Neural progenitor cell (in vitro differentiated cells): ENCODE measurements at places on chromosomes 11 and 22.
A peak's percentile ranks its signal among the peaks of the same experiment; 100 is the strongest.

GRCh38 chr11:26708736-26709456 lies 13.0 kb downstream of the SLC5A12 start:
- no peak overlapping the region for H3K27ac ChIP-seq
- H3K4me3 ChIP-seq, result no peak overlapping the region
- H3K27me3 ChIP-seq, result no peaks in the 10 kb centered on the region
- peaks cover 4% of the 10 kb centered on the region for H3K4me1 ChIP-seq
- no peak for DNase-seq

GRCh38 chr11:12182676-12183541 lies 72.5 kb downstream of the MICAL2 start:
- no peak for DNase-seq
- H3K4me1 ChIP-seq, result peaks cover 28% of the 10 kb centered on the region
- H3K27me3 ChIP-seq, result no peaks in the 10 kb centered on the region
- no peak overlapping the region for H3K4me3 ChIP-seq
- no peaks in the 10 kb centered on the region for H3K36me3 ChIP-seq
- H3K27ac ChIP-seq, result no peak overlapping the region

DNA sequence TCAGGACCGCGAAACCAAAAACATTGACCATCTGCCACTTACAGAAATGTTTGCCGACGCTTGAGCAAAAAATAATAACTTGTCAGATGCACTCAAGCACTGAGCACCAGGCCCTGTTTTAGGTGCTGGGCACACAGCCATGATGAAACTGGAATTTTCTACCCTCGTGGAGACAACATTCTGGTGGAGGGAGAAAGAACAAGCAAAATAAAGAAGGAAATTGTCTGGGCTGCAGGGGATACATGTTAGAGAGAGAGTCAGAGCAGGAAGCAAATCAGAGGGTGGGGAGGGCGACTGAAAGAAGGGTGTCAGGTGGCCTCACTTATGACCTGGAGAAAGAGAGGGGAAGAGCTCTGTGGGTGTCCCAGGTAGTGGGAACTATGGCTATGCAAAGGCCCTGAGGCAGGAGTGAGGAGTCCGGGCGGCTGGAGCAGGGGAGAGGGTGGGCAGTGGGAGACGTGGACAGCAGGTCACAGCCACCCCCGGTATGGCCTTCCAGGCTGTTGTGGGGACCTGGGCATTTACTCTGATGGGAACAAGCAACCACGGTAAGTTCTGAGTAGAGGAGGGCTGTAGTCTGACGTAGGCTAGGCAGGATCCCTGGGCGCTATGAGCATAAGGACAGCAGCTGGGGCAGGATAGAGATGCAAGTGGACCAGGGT lies 78.8 kb downstream of the MYEOV start:
- no peaks in the 10 kb centered on the region for H3K4me1 ChIP-seq
- no peak overlapping the region for H3K27ac ChIP-seq
- H3K27me3 ChIP-seq, result no peaks in the 10 kb centered on the region
- no peak for DNase-seq
- no peaks in the 10 kb centered on the region for H3K36me3 ChIP-seq
- no peak overlapping the region for H3K4me3 ChIP-seq

- H3K36me3 ChIP-seq, result no peaks in the 10 kb centered on the region
- peaks cover 6% of the 10 kb centered on the region for H3K4me1 ChIP-seq
- peak; percentile 26 for DNase-seq
- no peak overlapping the region for H3K27ac ChIP-seq
- H3K4me3 ChIP-seq, result no peak overlapping the region
Measured at GRCh38 chr11:11876458-11876857, 34.7 kb downstream of the USP47 start.

GRCh38 chr11:1050581-1051355 lies 14.2 kb upstream of the MUC6 start:
- no peak overlapping the region for H3K4me3 ChIP-seq
- H3K27me3 ChIP-seq, result no peaks in the 10 kb centered on the region
- peaks cover 8% of the 10 kb centered on the region for H3K4me1 ChIP-seq
- peak; percentile 80 for DNase-seq
- H3K27ac ChIP-seq, result no peak overlapping the region

DNA sequence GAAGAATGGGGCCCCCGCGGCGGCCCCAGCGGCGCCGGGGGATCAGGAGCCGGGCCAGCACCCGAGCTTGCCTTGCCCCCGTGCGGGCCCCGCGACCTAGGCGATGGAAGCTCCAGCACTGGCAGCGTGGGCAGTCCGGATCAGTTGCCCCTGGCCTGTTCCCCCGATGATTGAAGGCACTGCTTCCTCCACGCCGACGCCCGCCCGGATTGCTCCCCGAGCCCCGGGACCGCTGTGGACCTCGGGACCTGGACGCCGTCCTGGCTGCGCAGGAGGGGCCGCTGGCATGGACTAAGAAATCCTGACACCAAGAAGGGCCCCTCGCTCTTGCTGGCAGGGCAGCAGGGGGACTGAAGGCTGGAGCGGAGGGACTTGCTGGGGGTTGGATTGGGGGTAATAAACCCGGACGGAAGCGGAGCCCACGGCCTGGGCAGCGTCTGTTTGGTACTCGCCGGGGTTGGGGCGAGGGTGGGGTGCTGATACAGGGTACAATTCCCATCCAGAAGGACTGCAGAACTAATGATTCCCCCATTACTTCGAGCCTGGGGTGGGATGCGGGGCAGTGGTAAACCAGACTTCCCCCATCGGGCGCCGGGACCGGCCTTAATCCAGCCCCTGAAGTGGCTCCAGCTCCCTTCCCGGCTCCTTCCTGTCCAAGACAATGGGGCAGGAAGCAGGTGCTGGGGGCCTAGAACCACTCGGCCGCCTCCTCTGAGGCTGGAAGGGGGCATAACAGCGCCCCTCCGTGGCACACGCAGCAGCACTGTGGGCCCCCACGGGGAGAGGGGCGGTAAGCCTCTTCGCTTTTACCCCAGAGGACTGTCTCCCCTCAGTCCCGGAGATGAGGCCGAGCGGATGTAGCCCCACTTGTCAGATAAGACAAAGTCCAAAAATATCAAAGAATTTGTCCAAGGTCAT lies 1.0 kb downstream of the CCDC85B start:
- H3K4me3 ChIP-seq, result peak overlapping the region; percentile 66
- H3K27me3 ChIP-seq, result peaks cover 24% of the 10 kb centered on the region
- DNase-seq, result peak; percentile 79
- H3K4me1 ChIP-seq, result peaks cover 24% of the 10 kb centered on the region

DNA sequence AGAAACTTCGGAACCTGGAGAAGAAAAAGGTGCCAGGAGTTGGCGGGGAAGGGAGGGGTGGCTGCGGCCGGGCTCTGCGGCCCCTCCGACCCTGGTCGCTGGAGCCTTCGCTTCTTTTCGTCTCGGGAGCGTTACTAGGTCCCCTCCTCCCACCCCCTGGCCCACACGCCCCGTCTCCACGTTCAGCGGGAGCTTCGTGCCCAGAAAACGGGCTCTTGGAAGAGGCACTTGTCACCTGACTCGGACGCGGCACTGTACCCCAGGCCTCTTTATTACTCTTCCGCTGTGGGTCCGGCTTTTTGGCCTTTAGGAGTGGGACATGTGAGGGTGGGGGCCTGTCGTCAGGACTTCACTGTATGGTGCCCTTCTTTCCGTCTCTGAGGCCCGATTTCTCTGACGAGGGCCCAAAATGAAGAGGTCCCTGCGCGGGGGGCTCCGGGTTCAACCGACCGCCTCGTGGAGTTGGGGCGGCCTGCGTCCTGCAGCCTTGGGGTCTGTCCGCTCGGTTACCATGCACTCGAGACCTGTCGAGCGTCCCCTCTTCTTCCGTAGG lies 1.2 kb downstream of the CAPRIN1 start:
- H3K36me3 ChIP-seq, result peaks cover 7% of the 10 kb centered on the region
- peak overlapping the region; percentile 100 for H3K4me3 ChIP-seq
- peak overlapping the region; percentile 98 for H3K27ac ChIP-seq
- peaks cover 24% of the 10 kb centered on the region for H3K4me1 ChIP-seq

- H3K36me3 ChIP-seq, result no peaks in the 10 kb centered on the region
- no peak overlapping the region for H3K27ac ChIP-seq
- H3K4me1 ChIP-seq, result no peaks in the 10 kb centered on the region
- no peaks in the 10 kb centered on the region for H3K27me3 ChIP-seq
- no peak overlapping the region for H3K4me3 ChIP-seq
Measured at GRCh38 chr11:28400331-28401100, 292.3 kb downstream of the METTL15 start.

DNA sequence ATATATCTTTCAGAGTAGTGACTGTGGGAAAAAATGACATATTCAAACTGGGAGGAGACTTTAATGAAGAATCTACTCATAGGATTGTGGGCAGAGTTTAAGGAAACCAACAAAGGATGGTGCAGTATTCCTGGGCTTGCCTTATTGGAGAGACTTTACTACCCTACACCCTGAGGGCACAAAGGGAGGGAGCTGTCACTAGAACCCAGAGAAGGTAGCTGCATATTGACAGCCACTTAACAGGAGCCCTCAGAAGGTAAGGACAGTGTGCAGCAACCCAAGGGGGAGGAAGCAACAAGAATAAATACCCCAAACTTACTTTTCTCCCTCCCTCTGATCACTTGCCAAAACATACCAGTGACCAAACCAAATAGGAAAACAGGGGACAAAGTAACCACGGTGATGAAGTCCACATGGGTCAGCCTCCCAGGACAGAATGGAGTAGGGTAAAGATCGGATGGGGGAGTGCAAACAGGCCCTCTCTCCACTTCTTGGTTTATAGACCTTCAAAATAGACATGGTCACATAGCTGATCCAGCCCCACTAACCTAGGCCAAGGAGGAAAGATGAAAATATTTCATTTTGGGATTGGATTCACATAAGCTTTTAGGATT lies 121.8 kb upstream of the SESN3 start:
- H3K27me3 ChIP-seq, result no peaks in the 10 kb centered on the region
- no peak overlapping the region for H3K4me3 ChIP-seq
- H3K4me1 ChIP-seq, result peaks cover 2% of the 10 kb centered on the region

DNA sequence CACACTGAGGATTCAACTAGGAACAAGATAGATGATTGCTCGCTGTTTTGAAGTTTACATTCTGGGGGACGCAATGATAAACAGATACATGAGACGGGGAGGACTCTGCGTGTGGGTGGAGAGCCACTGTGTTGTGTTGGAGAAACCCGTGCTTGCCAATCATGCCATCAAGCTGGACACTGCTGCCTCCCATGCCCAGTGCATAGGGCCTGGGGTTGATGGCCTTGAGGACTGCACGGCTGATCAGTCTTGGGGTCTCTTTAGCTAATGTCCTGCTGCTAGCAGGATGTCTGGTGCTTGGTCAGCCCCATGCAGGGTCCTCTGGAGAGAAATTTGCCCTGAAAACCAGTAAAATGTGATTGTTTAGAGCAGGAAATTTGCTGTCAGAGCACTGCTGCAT lies 221.2 kb upstream of the B3GAT1 start:
- DNase-seq, result no peak
- no peaks in the 10 kb centered on the region for H3K4me1 ChIP-seq
- no peaks in the 10 kb centered on the region for H3K36me3 ChIP-seq
- no peak overlapping the region for H3K4me3 ChIP-seq
- no peak overlapping the region for H3K27ac ChIP-seq

DNA sequence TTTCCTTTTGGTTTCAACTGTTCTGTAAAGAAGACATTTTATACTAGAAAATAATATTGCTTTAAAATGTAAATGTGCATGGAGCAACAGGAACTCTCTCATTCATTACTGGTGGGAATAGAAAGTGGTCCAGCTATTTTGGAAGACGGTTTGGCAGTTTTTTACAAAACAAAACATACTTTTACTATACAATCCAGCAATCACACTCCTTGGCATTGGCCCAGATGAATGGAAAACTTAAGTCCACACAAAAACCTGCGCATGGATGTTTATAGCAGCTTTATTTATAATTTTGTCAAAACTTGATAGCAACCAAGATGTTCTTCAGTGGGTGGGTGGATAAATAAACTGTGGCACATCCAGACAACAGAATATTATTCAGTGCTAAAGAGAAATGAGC lies 49.9 kb upstream of the SEPTIN5 start:
- H3K27ac ChIP-seq, result no peak overlapping the region
- no peaks in the 10 kb centered on the region for H3K36me3 ChIP-seq
- no peak overlapping the region for H3K4me3 ChIP-seq
- DNase-seq, result no peak
- no peaks in the 10 kb centered on the region for H3K27me3 ChIP-seq

- no peak overlapping the region for H3K4me3 ChIP-seq
- H3K36me3 ChIP-seq, result no peaks in the 10 kb centered on the region
- H3K27ac ChIP-seq, result no peak overlapping the region
- no peaks in the 10 kb centered on the region for H3K27me3 ChIP-seq
- no peak for DNase-seq
Measured at GRCh38 chr11:96815236-96815635, 425.4 kb downstream of the JRKL start.

DNA sequence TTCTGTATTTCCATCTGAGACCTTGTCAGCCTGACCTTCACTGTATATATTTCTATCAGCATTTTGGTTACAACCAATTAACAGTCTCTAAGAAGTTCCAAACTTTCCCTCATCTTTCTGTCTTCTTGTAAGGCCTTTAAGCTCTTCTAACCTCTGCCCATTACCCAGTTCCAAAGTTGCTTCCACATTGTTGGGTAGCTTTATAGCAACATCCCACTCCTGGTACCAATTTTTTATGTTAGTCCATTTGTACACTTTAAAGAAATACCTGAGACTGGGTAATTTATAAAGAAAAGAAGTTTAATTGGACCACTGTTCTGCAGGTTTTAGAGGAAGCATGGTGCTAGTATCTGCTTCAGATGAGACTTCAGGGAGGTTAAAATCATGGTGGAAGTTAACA lies 1979.7 kb upstream of the RAG2 start:
- H3K27me3 ChIP-seq, result no peaks in the 10 kb centered on the region
- DNase-seq, result no peak
- H3K4me1 ChIP-seq, result no peaks in the 10 kb centered on the region
- H3K27ac ChIP-seq, result no peak overlapping the region

- no peak for DNase-seq
- H3K36me3 ChIP-seq, result no peaks in the 10 kb centered on the region
- H3K27me3 ChIP-seq, result no peaks in the 10 kb centered on the region
- H3K4me3 ChIP-seq, result no peak overlapping the region
- peaks cover 22% of the 10 kb centered on the region for H3K4me1 ChIP-seq
Measured at GRCh38 chr11:68216171-68216938, 3.3 kb upstream of the KMT5B start.

DNA sequence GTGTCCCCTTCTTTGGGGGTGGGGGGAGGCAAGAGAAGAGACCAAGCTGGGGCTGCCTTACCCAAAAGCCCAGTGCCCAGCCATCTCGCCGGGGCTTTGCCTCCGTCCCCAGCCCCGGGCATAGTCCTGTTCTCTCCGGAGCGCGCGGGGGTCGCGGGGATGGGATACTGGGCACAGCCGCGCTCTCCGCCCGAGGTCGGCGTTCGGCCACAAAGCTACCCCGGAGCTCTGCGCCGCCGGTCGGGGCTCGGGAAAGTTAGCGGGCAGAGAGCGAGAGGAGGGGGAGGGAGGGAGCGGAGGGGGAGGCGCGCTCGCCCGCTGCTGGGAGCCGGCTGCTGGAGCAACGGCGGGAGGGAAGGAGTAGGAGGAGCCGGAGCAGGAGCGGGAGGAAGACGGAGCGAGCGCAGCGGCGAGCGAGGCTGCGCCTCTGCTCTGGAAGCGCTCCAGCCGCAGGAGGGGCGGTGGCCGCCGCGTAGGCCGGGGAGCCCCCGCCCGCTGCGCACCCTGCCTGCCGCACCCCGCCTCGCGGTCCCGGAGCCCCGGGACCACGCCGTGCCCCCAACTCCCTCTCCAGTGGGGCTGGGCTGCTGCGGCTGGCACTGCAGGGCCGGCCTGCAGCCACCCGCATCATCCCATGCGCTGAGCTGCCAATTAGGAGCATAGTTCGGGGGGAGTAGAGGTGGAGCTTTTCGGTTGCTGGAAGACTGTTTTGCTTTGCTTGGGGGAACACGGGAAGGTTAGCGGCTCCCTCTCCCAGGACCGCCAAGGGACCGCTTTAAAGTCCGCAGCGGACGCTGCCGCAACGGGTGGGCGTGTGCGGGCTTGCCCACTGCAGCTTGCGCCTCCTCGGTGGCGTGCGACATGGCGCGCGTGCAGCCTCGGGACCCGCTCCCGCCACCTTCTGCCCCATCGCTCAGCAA lies at the start of gene SCN4B:
SCN4B (minus strand) TSS at position 272 of the 920 bp plus-strand sequence; CDS start at position 122, 150 bp downstream.
- no peak within 1 kb of the TSS for H3K27ac ChIP-seq
- H3K4me3 ChIP-seq, result peak within 1 kb of the TSS; percentile 83
- DNase-seq, result peak; percentile 93
- peaks cover 44% of the 10 kb centered on the region for H3K4me1 ChIP-seq
